ENCODE measurements at places on chromosomes 5 and 9.

- no peak for DNase-seq
These were observed 45.9 kb downstream of the SFXN1 start for GRCh38 chr5:175524211-175524610.

DNA sequence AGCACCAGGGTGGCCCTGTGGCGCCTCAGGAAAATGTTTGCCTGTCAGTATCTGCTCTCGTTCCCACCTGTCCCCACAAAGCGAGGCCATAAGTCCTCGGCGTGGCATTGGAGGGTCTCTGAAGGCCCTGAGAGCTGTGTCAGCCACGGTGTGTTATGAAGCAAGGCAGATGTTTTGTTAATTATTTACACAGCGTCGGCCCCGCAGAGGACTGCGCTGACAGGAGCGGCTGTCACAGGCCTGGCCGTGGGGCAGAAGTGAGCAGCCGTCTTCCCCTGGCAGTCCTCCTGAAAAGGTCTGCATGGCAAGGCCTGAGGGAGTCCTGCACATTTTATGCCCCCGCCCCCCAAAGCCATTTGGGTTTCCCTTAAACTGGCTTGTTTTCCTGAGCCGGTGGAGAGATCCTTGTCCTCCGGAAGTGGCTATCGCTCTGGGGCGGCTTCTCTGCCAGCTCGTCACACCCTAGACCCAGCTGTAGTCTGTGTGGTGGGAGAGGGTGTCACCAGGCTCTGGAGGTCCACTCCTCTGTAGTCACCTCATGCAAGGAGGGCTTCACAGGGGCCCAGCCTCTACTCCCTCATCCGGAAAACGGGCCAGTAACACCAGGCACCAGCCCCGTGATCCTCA, 6.2 kb downstream of the NEK6 start:
- peak; percentile 79 for DNase-seq

GRCh38 chr9:93725382-93725781, 149.0 kb downstream of the PHF2 start:
- DNase-seq = peak; percentile 3

GRCh38 chr9:27535701-27536118, 6.1 kb upstream of the MOB3B start:
- no peak for DNase-seq

DNA sequence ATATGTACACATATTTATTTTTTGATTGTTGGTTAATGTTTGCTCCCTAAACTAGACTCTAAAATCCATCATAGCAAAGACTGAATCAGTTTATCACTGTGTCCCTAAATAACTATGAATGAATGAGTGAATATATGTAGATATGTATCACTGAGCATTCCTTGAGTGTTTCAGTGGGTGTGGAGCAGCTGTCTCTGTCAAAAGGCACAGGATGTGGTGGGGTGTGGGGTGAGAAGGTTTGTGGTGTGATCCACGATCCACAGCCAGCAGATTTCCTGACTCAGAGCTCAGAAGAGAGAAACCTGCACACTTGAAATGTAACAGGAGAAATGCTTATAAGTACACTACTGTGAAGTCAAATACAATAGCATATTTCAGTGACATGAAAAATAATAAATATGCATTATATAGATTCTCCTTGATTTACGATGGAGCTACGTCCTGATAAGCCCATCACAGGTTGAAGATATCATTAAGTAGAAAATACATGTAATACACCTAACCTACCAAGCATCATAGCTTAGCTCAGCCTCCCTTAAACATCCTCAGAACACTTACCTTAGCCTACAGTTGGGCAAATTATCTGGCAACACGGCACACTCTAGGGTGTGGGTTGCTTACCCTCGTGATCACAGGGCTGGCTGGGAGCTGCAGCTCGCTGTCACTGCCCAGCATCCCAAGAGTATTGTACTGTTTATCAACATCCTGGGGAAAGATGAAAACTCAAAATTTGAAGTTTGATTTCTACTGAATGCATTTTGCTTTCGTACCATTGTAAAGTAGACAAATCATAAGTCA, 287.0 kb downstream of the GAS1 start:
- DNase-seq = peak; percentile 61
